ENCODE measurements at places on chromosomes 16 and 17.

- DNase-seq = no peak
Measured at GRCh38 chr16:78681743-78682142, 582.3 kb downstream of the WWOX start.

- no peak for DNase-seq
Measured at GRCh38 chr16:85430523-85431421, 182.3 kb upstream of the GSE1 start.

DNA sequence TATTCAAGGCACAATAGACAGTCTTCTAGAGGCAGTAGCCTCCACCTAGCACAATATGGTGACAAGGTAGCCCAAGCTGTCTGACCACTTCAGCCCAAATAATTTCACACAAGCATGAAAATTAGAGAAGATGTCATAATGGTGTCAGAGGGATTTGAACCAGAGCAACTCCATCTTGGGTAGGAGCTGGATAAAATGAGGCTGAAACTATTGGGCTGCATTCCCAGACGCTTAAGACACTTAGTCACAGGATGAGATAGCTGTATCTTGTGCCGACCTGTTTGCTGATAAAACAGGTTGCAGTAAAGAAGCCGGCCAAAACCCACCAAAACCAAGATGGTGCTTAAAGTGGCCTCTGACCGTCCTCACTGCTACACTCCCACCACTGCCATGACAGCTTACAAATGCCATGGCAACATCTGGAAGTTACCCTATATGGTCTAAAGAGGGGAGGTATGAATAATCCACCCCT is 192.6 kb downstream of the CPPED1 start:
- no peak for DNase-seq

DNA sequence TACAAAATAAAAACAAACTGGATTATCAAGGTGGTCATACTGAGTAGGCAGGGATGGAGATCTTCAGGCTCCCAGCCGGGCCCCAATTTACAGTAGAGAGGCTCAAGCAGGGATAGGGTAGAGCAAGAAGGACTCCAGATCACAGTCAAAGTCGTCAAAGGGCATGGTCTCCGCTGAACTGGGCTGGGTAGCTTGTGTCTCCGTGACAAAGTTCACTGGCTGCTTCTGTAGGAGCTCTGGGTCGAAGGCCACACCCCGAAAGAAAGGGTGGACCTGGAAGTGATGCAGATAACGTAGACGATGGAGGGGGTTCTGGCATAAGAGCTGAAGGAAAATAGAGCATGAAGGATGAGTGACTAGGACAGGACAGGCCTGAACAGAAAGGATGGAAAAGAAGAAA is 3.6 kb downstream of the RSKR start:
- DNase-seq = no peak

GRCh38 chr16:10086620-10087019 is 95.6 kb downstream of the GRIN2A start:
- DNase-seq = no peak

- DNase-seq = no peak
Measured at GRCh38 chr17:79937391-79938335, 98.0 kb downstream of the TBC1D16 start.
